Ascending aorta (tissue), 2 donors: ENCODE measurements at places on chromosomes 3 and 15. TPM values are rescaled to one million over a fixed set of nuclear protein-coding genes. Genes with fewer than 3 reads are reported as not detected.

GRCh38 chr3:4425707-4426106 is 41.4 kb downstream of the SUMF1 start:
- H3K27me3 ChIP-seq, result no peaks in the 10 kb centered on the region
- peaks cover 12% of the 10 kb centered on the region for H3K4me1 ChIP-seq
- H3K36me3 ChIP-seq, result no peaks in the 10 kb centered on the region
- no peak for DNase-seq
- H3K27ac ChIP-seq, result no peak overlapping the region
- H3K4me3 ChIP-seq, result no peak overlapping the region

The CD200 gene
- total RNA-seq, result 3.6 TPM

GRCh38 chr3:16423298-16423697 is 90.2 kb downstream of the RFTN1 start:
- H3K27ac ChIP-seq, result no peak overlapping the region
- H3K27me3 ChIP-seq, result no peaks in the 10 kb centered on the region
- no peak overlapping the region for H3K4me3 ChIP-seq
- peaks cover 7% of the 10 kb centered on the region for H3K4me1 ChIP-seq
- no peak for DNase-seq
- no peaks in the 10 kb centered on the region for H3K36me3 ChIP-seq

- H3K27ac ChIP-seq, result no peak overlapping the region
- no peaks in the 10 kb centered on the region for H3K27me3 ChIP-seq
- DNase-seq, result no peak
- no peaks in the 10 kb centered on the region for H3K36me3 ChIP-seq
- H3K4me3 ChIP-seq, result no peak overlapping the region
Measured at GRCh38 chr3:72093270-72093991, 308.5 kb upstream of the PROK2 start.

The ADAMTS9 gene
- 74.1 TPM for total RNA-seq

DNA sequence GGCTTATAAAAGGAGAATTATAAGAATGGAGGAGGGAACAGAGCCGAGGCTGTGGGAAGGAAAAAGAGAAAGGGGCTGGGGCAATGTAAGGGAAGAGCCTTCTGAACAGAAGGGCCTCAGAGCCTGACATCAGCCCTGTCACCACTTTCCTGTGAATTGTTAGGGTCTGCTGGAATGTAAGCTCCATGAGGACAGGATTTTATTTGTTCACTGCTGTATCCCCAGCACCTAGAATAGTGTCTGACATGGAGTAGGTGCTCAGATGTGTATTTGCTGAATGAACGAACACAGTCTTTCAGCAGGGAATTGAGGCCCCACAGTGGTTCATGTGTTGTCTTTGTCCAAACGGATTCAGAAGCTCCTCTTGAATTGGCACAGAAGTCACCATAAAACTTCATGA is 251.5 kb downstream of the OPA1 start:
- no peak for DNase-seq
- no peaks in the 10 kb centered on the region for H3K27me3 ChIP-seq
- H3K27ac ChIP-seq, result no peak overlapping the region
- no peaks in the 10 kb centered on the region for H3K36me3 ChIP-seq
- no peaks in the 10 kb centered on the region for H3K4me1 ChIP-seq

- DNase-seq, result no peak
- H3K4me1 ChIP-seq, result no peaks in the 10 kb centered on the region
- H3K4me3 ChIP-seq, result no peak overlapping the region
- H3K36me3 ChIP-seq, result no peaks in the 10 kb centered on the region
- H3K27me3 ChIP-seq, result no peaks in the 10 kb centered on the region
Measured at GRCh38 chr3:138809500-138810256, 25.1 kb downstream of the PIK3CB start.

DNA sequence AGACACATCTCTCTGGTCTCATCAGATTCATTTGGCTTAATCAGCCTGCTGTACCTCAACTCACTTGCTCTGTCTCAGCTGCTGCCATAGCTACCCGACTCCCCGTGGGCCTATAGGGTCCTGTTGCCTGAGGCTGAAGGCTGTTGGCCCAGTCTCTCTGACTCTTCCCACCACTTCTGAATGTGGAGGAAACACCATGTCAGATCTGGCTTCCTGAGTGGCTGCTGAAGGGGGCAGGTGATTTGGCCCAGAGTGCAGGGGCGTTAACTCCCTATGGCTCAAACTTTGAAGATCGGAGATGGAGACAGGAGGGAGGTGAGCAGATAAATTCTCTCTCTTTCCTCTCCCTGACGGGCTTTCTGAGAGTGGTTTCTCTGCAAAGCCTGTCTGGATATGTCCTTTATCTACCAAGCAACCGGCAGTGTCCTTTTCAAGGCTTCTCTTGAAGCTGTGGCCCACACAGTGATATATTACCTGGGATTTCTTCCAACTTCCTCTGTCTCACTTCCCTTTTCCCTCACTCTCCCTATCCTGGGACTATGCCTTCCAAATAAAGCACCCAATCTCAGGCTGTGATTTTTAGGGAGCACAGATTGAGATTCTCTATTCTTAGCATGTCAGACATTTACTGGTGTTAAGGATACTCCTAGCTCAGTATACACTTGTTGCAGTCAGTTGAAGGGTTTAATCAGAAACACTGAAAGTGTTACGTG is 334.9 kb upstream of the TBC1D5 start:
- no peak for DNase-seq
- no peak overlapping the region for H3K4me3 ChIP-seq
- no peaks in the 10 kb centered on the region for H3K27me3 ChIP-seq
- no peak overlapping the region for H3K27ac ChIP-seq

DNA sequence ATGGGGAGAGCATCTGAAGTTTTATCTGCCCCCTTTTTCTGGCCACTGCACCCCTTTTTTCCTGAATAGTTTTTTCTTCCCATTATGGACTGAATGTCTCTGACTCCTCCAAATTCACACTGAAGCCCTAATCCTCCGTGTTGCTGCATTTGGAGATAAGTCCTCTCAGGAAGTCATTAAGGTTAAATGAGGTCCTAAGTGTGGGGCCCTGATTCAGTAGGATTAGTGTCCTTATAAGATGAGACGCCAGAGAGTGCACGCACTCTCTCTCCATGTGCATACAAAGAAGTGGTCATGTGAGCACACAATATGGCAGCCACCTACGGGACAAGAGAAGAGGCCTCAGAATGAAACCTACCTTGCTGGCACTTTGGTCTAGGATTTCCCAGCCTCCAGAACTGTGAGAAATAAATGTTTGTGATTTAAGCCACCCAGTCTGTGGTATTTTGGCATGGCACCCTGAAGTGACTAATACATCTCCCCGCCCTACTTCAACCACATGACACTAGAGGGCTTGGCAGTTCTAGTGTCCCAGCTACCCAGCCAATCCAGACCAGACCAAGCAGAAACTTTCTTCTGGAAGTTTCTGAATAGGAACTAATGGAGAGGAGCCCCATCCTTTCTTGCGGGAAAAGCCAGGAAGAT is 191.3 kb downstream of the PDE8A start:
- no peak overlapping the region for H3K4me3 ChIP-seq
- DNase-seq, result no peak
- no peaks in the 10 kb centered on the region for H3K36me3 ChIP-seq
